Nephron progenitor cell (in vitro differentiated cells): ENCODE measurements at places on chromosomes 13 and 19.

- H3K27me3 ChIP-seq = peaks cover 17% of the 10 kb centered on the region
- H3K27ac ChIP-seq = no peak overlapping the region
- peaks cover 6% of the 10 kb centered on the region for H3K36me3 ChIP-seq
- peak overlapping the region; percentile 93 for H3K4me3 ChIP-seq
- peaks cover 25% of the 10 kb centered on the region for H3K4me1 ChIP-seq
- DNase-seq = no peak
These were observed 3.5 kb downstream of the C19orf67 start for GRCh38 chr19:14081797-14082674.

DNA sequence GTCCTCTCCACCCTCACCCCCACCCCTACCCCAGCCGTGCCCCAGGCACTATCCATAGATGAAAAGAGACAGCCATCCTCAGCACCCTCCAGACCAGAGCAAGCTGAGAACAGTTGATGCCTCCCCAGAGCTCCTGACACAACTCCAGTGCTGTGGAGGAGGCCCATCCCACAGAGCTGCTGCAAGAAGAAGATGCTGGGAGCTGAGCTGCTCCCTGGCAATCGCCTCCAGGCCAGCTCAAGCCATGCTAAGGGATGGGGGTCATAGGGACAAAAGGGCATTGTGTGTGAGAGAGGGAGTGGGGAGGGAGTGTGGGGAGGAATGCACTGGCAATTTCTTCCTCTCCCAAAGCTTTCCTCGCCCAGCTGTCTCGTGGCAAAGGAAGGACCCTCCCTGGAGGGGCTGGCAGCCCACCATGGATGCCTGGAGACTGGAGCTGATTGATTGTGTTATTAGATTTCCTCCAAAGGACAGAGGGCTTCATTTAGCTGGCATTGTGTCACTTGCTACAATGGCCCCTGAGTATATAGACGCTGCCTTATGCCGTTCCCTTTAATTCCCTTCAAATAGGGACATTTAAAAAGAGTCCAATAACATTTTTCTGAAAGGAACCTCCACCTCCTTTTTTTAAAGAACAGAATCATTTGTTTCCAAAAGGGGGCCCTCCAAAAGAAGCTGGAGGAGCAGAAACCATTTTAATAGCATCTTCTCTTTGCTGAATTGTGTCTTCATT lies 476.4 kb downstream of the FOXO1 start:
- no peak overlapping the region for H3K27ac ChIP-seq
- peak; percentile 16 for DNase-seq
- peaks cover 6% of the 10 kb centered on the region for H3K27me3 ChIP-seq
- H3K4me1 ChIP-seq = peaks cover 46% of the 10 kb centered on the region

GRCh38 chr13:59950266-59950665 lies 213.5 kb downstream of the DIAPH3 start:
- no peak for DNase-seq
- peaks cover 6% of the 10 kb centered on the region for H3K4me1 ChIP-seq
- H3K36me3 ChIP-seq = peaks cover under 1% of the 10 kb centered on the region
- H3K27me3 ChIP-seq = no peaks in the 10 kb centered on the region
- H3K27ac ChIP-seq = no peak overlapping the region
- no peak overlapping the region for H3K4me3 ChIP-seq

DNA sequence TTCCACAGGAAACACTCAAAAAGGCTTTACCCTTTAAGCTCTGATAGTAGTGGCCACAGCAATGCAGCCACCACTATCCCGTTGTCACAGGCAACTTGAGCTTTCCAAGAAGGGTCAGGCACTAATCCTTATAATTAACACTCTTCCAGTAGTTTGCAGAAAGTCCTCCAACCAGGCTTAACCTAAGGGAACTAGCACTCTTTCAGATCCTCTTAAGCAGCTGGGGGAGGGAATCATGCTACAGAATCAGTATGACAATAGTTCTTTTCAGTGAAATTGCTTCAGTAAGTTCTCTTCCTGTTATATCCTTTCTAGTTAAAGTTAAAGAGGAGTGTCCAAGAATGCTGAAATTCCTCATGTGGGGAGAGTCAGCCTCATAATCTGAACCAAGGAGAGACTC lies 82.2 kb downstream of the TNFSF11 start:
- H3K36me3 ChIP-seq = no peaks in the 10 kb centered on the region
- peak overlapping the region; percentile 27 for H3K27ac ChIP-seq
- no peak for DNase-seq
- H3K27me3 ChIP-seq = peaks cover 21% of the 10 kb centered on the region
- H3K4me1 ChIP-seq = peaks cover 36% of the 10 kb centered on the region

GRCh38 chr19:14006766-14007562 lies 844 bp upstream of the RFX1 start:
- peak overlapping the region; percentile 100 for H3K27ac ChIP-seq
- H3K4me1 ChIP-seq = peaks cover 34% of the 10 kb centered on the region
- DNase-seq = peak; percentile 90
- H3K27me3 ChIP-seq = no peaks in the 10 kb centered on the region
- no peaks in the 10 kb centered on the region for H3K36me3 ChIP-seq

- no peak overlapping the region for H3K27ac ChIP-seq
- H3K27me3 ChIP-seq = no peaks in the 10 kb centered on the region
- H3K4me3 ChIP-seq = no peak overlapping the region
- peaks cover 18% of the 10 kb centered on the region for H3K4me1 ChIP-seq
These were observed 2.6 kb downstream of the MRPL54 start for GRCh38 chr19:3765121-3765520.

DNA sequence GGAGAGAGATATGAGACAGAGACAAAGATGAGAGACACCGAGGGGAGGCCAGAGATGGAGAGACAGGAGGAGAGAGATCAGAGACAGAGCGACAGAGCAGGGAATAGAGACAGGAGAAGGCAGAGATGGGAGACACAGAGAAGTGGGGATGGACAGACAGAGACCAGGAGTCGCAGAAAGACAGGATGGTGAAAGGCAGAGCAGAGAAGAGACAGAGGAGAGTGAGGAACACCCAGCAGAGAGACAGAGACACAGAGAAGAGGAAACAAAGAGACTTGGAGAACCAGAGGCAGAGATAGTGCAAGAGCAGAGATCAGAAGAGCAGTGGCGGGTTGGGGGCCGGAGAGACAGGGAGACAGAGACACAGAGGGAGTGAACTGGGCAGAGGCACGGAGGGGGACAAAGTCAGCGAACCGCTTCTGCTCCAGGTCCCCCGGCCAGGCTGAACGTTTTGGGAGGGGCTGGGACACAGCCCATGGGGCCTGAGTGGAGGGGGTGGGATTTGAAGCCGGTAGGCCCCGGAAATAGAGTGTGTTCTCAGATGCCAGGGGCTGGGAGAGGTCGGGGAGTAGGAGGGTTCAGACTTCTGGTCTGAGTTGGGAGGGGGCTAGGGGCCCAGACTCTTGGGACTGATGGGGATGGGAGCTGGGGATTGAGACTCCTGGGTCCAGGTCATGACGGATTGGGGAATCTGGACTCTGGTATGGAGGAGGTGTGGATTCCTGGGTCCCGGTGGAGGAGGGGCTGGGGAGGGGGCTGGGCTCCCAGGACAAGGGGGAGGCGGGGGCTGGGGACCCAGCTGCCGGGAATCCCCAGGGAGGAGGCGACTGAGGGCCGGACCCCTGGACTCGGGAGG lies 654 bp downstream of the ZNF579 start:
- H3K4me1 ChIP-seq = peaks cover 37% of the 10 kb centered on the region
- H3K4me3 ChIP-seq = peak overlapping the region; percentile 95
- DNase-seq = peak; percentile 56
- peak overlapping the region; percentile 83 for H3K27ac ChIP-seq
- H3K27me3 ChIP-seq = no peaks in the 10 kb centered on the region

GRCh38 chr13:50366488-50367174 lies 351.4 kb downstream of the KCNRG start:
- H3K27me3 ChIP-seq = peaks cover 7% of the 10 kb centered on the region
- no peaks in the 10 kb centered on the region for H3K36me3 ChIP-seq
- DNase-seq = no peak
- no peak overlapping the region for H3K4me3 ChIP-seq
